ENCODE measurements at places on chromosomes 3 and 15. TPM values are rescaled to one million over a fixed set of nuclear protein-coding genes. Genes with fewer than 3 reads are reported as not detected.

GCNT3 gene
- 11.4 TPM for total RNA-seq

AMOTL2 gene
- total RNA-seq: 33.2 TPM

PRSS50 gene
- not detected for total RNA-seq

C3orf49 gene
- total RNA-seq: not detected

FBXO40 gene
- not detected for total RNA-seq

GOLGA6L2 gene
- total RNA-seq: not detected

RAD18 gene
- 9.4 TPM for total RNA-seq

FGF12 gene
- 0.72 TPM for total RNA-seq

GNAI2 gene
- total RNA-seq: 92.0 TPM

LRRN1 gene
- 0.44 TPM for total RNA-seq

TRIM42 gene
- total RNA-seq: not detected

SPATA12 gene
- total RNA-seq: not detected

GNL3 gene
- 76.4 TPM for total RNA-seq

SUCNR1 gene
- not detected for total RNA-seq

GAP43 gene
- total RNA-seq: not detected

ENTPD3 gene
- 9.2 TPM for total RNA-seq

GOLGA6A gene
- total RNA-seq: 0.08 TPM

MYL3 gene
- 0.36 TPM for total RNA-seq

OXTR gene
- total RNA-seq: 0.16 TPM

CPEB1 gene
- 0.12 TPM for total RNA-seq

ITGA11 gene
- 0.48 TPM for total RNA-seq

TPRG1 gene
- 30.4 TPM for total RNA-seq

CRYGS gene
- 1.2 TPM for total RNA-seq

ATP6V1A gene
- total RNA-seq: 59.5 TPM

AMT gene
- total RNA-seq: 0.88 TPM

THPO gene
- total RNA-seq: not detected

NTRK3 gene
- total RNA-seq: 1.00 TPM
